ENCODE measurements at places on chromosomes 1 and 21.

GRCh38 chr21:40408561-40408960, 438.4 kb downstream of the DSCAM start:
- DNase-seq, result no peak

GRCh38 chr1:205936846-205937586, 6.2 kb downstream of the SLC26A9 start:
- DNase-seq, result peak; percentile 87

DNA sequence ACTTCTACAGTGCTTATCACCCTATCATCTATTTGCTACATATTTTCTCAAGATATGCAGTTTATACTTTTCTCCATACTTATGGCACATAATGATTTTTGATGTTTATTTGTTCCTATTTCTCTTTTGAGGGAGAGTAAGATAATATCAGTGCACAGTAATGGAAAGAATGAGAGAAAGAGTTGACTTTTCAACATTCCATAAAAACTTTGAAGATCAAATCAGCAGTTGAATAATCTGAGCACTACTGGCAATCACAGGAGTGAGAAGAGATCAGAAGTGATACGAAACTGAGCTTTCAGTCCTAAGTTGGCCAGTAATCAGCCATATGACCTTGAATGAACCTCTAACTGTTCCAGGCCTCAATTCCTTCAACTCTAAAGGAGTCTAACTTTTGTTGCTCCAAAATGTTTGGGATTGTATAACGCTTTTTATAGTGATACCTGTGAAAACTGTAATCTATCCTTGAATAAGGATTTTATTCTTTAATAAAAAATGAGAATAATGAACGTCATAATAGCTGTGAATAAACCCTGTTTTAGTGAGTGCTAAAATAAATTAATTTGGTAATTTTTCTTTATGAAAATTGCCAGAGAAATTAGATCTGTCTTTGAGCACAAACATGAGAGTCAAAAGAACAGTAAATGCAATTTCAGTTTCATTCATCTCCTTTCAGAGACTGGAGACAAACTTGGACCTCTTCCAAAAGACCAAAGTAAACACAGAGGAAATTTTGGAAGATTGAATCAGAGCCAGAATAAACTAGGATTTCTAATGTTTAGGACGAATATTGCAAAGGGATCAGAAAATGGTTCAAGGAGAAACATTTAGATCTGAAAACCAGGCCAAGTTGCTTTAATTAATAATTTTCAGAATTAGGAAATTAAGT, 309.9 kb downstream of the ADGRL2 start:
- no peak for DNase-seq

DNA sequence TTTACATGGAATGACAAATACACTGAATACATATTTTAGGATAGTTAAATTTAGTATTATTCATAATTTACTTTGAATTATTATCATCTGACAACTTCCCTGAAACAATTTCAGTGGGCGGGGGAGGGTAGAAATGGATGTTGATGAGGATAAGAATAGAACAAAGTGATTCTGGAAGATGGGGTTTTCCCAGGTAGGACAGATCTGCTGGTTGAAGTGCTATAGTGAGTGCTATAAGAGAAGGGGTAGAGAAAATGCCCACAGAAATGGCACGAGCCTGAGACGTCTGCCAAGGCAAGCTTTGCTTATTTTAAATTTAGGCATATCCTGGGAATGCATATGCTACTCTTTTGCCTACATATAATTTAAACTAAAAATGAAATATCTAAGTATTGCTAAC, 3.2 kb downstream of the CFH start:
- DNase-seq, result no peak

- no peak for DNase-seq
Observed at GRCh38 chr1:19980314-19980713, 896 bp upstream of the PLA2G2A start.

GRCh38 chr1:74767490-74767889, 34.5 kb downstream of the TYW3 start:
- DNase-seq, result peak; percentile 26

DNA sequence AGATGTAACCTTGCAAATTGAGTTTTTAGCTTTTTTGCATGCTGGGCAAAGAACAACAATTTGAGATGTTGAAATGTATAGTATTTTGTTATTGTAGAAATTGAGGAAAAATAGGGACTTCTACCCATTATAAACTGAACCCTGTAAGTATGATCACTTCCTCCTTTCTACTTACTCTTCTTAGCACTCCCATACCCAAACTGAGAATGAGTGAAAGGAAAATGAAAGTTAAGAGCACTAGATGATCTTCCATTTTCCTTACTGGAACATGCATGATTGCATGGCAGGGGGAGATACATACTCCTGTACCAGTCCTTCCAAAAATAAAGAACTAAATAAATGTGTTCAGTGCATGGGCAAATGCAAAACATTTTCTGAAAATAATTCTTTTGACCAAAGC, 107.4 kb upstream of the KIAA1614 start:
- DNase-seq, result no peak

- DNase-seq, result no peak
Observed at GRCh38 chr1:45510036-45510971, 10.2 kb downstream of the MMACHC start.

- no peak for DNase-seq
Observed at GRCh38 chr1:16354619-16355018, 2.3 kb upstream of the FBXO42 start.

GRCh38 chr1:215594640-215595039, 27.5 kb downstream of the KCTD3 start:
- no peak for DNase-seq

- no peak for DNase-seq
Observed at GRCh38 chr1:235009074-235009473, 119.6 kb downstream of the TOMM20 start.

DNA sequence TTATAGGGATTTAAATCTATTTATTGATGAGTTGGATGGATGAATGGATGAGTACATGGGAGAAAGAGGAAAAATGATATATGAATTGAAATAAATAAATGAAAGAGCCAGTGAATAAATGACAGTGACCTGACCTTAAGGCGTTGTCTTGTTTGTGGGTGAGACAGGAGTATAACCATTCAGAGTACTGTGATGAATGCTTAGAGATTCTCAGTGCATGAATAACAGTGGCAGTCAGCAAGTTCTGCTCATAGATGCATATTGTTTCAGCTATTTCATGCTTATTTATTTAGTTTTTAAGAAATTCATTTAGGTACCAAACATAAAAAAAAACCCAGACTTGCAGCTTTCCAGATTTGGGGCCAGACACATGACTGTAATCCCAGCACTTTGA, 116.4 kb downstream of the FGGY start:
- DNase-seq, result no peak

DNA sequence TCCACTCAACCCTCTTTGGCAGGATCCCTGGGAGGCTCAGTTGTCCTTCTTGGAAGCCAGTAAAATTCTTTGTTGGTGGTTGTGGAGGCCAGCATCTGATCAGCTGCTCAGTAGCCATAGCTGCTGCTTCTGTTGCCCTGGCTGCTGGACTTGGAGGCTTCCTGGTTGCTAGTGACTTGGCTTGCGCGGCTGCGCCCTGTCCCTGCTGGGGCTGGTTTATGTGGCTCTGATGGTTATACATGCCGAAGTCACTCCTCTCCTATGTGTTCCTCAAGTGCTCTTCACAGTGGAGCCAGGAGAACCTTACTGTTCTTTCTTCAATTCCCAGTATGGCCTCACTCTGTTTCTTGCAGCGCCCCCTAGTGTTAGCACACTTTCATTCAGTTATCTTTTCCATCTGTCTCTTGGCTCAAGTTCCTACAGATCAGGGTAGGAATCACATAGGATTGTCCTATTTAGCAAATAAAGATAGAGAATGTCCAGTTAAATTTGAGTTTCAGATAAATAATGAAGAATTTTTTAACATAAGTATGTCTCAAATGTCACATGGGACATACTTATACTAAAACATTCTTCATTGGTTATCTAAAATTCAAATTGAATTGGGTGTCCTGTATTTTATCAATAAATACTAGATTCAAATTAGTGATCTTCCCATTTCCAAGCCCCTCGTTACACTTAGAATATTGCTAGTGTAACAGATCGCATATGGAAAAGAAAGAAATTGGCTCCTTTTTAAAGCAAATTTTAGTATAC, 176.5 kb downstream of the TGFB2 start:
- DNase-seq, result peak; percentile 70

DNA sequence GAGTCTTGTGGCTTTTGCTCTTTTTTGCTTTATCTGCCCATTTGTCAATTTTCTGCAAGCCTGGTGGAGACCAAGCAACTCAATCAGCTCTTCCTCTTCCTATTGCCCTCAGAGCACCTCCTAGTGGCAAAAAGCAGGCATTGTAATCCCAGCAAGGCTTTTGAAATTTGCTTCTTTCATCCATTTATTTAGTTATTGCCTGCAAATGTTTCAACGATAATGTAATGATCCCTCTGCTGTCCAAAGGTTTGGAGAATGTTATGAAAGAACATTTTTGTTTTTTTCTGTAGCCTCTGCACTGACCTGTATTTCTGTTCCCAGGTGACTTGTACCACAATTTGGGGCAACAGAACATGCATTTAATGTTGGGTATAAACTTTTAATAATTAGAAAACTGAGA, 127.8 kb downstream of the GABPA start:
- peak; percentile 30 for DNase-seq

DNA sequence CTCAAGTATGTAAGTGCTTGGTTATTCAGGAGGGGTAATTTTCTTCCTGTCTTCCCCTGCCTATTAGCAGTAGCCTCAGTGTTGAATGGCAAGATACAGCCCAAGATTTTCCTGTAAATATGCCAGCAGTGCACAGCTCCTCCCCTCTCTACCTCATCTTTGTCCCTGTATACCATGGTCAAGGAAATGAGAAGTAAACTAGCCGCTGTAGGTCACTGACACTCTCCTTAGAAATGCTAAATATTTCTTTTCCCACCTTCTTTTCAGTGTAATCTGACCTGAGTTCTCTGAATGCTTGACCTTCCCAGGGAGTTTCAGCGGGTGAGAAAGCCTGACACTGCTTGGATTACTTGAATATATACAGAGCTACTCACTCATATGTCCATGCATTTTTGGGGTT, 84.1 kb upstream of the ZNF326 start:
- DNase-seq, result peak; percentile 96

- no peak for DNase-seq
Observed at GRCh38 chr1:100411019-100411418, 58.7 kb downstream of the CDC14A start.

GRCh38 chr1:4022715-4023114, 122.6 kb upstream of the C1orf174 start:
- DNase-seq, result no peak

GRCh38 chr1:9721606-9722377, 70.3 kb downstream of the PIK3CD start:
- no peak for DNase-seq

DNA sequence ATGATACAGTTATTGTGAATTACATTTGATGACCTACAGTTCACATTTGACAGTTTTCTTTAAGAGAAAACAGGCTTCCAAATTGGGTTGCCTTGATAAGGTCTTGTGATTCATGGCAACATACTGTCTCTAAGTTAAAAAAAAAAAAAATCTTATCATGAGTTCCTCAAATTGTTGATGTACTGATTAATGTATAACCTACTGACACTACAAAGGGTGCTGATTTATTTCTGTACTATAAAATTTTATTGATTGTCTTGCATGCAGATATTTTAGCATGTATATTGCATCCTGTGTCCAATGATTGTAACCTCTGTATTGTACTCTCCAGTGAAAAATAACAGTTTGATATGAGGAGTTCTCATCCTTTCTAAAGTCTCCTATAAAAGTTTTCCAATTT, 197.3 kb upstream of the IVNS1ABP start:
- no peak for DNase-seq

- no peak for DNase-seq
Observed at GRCh38 chr1:17563494-17564281, 24.2 kb downstream of the ARHGEF10L start.

- DNase-seq, result no peak
Observed at GRCh38 chr1:110286564-110286963, 52.6 kb upstream of the RBM15 start.

DNA sequence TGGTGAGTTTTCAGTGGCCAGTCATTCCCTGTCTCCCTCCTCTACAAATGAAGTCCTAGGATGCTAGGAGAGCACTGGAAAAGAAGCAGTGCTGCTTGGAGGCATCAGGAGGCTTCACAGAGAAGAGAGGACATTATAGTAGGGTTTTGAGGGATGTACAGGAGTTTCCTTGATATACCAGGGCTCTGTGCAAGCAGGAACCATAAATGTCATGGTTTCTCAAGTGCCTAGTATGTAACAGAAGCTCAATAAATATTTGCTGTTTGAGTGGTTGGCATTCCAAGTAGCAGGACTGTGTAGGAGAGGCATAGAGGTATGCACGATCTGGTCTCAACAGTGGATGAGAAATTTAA, 133.5 kb upstream of the WNT4 start:
- DNase-seq, result no peak

- no peak for DNase-seq
Observed at GRCh38 chr1:100704473-100704872, 15.1 kb upstream of the VCAM1 start.

DNA sequence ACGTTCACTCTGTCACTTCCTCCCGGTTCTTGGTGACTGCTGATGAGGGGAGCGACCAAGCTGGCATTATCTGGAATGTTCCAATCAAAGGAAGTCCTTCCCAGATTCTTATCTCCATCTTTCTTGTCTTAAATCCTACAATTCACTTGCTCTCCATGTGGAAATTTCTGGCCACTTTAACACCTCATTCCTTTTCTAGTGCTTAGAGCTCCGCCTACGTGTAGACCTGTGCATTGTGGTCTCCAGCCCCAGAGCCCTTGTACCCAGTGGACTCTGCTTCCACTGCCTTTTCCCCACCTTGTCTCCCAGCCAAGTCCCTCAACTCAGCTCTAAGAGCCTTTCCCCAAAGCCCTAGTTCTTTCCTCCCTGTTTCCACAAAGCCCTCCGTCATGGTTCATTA, 12.2 kb upstream of the KLHDC7A start:
- DNase-seq, result no peak

GRCh38 chr1:216221260-216221700, 202.0 kb downstream of the USH2A start:
- DNase-seq, result peak; percentile 83

DNA sequence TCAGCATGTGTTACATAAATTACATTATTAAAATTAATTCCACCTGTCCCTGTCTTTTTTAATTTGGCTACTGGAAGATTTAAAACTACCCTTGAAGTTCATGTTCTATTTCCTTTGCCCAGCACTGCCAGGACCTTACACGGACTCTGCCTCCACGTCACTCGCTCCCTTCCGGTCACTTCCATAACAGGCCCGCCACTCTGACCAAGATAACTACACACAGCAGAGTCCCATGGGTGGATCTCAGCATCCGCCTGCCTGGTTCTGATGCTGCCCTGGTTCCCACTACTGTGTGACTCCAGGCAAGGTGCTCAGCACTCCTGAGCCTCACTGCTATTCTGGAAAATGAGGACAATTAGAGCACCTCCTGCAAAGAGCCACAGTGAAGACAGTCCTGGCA, 153.3 kb upstream of the ERG start:
- no peak for DNase-seq

GRCh38 chr1:223179280-223179679, 36.2 kb upstream of the TLR5 start:
- DNase-seq, result no peak

GRCh38 chr1:30977105-30977504, 68.5 kb upstream of the SDC3 start:
- peak; percentile 85 for DNase-seq
